ENCODE measurements at places on chromosomes 3 and 15.

DNA sequence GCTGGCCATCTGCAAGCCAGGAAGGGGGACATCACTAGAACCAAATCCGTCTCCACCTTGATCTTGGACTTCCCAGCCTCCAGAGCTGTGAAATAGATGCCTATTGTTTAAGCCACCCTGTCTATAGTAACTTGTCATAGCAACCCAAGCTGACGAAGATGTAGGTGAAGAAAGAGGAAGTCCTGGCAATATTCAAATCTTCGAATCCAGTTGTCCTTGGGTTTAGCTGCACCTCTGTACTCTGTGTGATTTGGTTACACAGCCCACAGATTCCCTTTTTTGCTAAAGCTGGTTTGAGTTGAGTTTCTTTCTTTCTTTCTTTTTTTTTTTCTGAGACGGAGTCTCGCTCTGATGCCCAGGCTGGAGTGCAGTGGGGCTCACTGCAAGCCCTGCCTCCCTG is 68.0 kb upstream of the XCR1 start:
- DNase-seq: no peak

DNA sequence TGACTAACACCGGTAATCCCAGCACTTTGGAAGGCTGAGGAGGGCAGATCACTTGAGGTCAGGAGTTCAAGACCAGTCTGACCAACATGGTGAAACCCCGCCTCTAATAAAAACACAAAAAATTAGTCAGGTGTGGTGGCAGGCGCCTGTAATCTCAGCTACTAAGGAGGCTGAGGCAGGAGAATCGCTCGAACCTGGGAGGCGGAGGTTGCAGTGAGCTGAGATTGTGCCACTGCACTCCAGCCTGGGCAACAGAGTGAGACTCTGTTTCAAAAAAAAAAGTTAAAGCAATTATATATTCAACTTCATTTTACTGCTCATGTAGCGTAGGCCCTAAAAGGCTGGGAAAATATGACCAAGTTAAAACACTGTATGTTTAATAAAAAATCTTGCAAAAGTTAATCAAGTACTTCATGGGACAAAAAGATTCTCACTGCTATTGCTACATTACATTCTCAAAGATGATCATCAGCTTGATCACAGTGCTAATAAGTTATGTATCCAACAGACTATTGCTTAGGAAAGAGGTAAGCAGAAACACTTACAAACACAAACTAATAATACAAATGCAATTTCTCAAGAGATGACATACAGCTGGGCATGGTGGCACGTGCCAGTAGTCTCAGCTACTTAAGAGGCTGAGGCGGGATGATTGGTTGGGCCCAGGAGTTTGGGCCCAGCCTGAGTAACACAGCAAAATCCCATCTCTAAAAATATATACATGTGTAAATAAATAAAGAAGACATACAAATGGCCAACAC is 2.7 kb downstream of the COPS2 start:
- DNase-seq: no peak

DNA sequence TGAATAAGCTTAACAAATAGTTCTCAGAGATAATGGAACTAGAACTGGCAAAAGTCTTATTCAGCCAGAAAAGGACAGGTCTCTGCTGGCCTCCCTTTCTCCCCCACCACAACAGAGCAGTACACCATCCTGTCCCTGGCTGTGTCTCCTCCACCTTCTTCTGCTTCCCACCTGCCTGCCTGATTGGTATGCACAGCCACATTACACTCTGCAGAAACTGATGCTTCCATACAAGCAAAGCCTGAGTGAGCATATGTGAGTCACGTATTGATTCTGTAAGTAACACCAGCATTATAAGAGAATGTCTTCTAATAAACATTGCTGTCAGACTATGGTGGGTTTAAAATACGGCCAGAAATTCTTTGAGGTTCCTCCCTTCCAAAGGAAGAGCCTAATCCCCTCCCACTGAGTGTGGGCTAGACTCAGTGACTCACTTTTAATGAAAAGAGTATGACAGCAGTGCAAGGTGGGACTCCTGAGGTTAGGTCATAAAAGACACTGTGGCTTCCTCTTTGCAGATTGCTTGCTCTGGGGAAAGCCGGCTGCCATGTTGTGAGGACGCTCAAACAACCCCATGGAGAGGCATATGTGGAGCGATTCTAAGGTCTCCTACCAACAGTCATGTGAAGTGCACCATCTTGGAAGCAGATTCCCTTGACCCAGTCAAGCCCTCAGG is 44.4 kb downstream of the ANXA2 start:
- no peak for DNase-seq

DNA sequence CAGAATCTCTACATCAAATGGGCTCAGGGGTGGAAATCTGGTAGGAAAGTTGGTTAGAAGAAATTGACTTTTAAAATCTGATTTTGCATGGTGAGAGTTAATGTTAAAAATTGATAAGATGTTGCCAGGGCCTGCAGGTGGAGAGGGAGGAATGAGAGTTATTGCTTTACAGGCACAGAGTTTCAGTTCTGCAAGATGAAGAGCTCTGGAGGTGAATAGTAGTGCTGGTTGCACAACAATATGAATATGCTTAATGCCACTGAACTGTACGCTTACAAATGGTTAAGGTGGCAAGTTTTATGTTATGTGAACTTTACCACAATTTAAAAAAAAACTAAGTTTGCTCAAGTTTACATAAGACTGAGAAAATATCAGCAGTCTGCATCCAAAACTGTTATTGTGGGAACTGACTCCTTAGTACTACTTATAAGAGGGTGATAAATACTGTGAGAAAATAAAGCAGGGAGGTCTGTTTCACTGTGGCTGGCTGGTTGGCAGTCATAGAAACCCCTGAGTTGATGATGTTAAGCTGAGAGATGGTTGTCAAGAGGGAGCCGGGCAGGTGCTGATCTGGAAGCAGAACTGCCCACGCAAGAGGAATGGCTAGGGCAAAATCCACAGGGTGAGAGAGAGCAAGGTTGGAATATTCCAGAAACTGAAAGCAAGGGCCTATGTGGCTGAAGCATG is 144.9 kb downstream of the EDEM1 start:
- no peak for DNase-seq

DNA sequence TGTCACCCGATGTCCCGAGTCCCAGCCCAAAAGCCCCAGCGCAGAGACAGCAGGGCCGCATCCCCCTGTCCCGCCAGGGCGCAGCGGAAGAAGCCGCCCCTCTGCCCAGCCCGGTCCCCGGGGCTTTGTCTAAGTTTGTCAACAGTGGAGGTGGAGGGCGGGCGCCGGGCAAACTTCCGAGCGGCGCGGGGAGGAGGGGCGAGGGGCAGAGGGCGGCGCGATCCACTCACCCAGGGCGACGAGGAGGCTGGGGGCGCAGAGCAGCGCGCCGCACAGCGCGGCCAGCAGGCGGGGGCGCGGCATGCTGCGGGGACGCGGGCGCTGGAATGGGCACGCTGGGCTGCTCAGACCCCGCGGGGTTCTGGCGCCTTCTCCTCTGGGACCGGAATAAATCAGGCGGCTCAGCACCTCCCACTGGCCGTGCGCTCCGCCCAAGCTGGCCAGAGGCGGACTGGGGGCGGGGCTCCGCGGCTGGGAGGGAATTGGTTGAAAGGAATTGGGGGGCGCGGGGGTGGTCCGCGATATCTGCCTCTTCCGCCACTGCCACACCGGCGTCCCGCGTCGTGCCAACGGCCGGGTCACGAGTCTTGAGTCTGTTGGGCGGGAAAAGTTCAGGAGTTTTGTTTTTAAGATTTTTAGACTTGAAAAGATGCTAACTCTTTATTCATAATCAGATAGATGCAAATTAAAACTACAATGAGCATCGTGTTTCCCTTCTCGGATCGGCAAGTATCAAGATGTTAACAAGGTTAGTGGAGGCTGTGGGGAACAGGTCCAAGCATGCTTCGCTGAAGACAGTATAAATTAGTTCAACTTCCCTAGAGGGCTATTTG is at the start of gene MFGE8:
TSS of gene MFGE8 (minus strand) at position 363 of the 833 bp plus-strand sequence. CDS start at position 303, 60 bp downstream.
- DNase-seq: peak; percentile 55

DNA sequence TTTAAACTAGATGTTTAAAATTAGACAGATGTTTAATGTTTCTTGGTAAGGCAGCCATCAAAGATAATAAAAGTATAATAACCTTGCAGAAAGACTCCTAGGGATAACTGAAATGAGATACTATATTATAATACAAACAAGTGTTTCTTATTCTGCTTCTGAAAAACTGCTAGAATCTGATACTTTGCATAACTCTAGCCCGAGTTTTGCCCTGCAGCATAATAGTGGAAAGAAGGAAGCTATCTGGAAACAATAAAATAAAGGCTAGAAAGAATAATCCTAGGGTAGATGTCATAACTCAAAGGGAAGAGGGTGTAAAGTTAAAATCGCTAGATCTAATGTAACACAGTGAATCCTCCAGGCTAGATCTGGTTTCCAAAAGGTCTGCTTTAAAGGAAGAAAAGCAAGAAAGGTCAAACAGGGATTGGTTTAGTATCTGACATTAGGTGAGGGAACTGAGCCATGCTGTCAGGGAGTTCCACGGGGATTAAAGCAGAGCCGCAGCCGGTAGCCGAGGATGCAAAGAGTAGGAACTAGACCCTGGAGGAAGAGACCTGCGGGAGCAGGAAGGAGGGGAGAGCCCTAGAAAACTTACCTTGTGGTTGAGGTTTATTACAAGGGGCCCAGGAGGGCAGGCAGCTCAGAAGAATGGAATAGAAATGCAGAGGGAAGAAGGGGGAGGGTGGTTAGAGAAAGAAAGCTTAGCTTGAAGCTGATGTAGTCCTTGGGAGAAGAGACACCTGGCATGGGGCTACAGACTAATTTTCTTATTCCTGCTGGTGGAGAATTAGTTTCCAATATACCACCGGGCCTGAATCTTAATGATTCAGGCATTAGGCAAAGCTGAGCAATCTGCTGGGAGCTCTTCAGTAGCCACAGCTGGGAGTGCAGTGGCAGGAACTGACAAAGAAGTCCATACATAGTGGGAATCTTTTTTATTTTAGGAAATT is 46.1 kb upstream of the TUSC7 start:
- DNase-seq: no peak

DNA sequence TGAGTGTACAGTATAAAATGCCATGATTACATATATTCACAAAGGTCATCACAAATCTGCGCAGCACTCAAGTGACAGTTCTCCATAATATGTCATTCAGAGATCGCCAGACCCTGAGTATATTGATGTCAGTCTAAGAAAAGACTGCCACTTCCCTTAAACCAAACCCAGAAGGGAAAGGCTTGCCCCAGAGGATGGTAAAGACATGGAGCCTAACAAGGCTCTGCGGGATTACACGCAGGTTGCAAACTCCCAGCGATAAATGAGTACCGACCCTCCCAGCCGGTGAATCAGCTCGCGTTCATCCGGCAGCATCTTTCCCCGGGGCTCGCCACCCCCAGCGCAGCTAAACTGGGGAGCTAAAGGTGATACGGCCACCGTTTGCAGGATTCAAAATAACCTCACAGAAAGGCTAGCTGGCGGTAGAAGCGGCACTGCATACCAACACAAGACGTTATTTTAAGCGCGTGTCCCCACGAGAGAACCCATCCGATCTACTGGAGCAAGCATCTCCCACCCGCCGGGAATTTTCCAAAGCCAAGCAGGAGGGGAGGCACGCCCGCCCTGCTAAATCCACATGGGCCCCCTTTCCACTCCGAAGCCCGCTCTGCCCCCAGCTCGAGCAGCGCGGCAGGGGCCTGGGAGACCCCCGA is 643 bp downstream of the MYO5A start:
- peak; percentile 49 for DNase-seq

DNA sequence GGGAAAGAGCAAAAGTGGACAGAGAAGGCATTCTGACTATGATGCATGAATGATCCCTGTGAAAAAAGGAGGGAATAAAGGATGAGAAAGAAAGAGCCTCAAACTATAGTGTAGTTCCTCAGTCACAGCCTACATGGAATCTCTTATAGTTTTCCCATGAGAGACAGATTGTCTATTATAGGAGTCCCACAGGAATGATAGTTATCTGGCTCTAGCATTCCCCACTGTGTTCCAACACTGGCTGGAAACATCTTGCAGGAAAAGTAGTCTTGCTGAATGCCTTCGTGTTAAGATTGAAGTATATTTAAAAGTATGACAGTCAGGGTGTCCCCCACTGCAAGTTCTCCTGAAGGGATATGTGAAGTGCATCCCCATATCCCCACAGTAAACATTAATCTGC is 641.5 kb upstream of the NECTIN3 start:
- no peak for DNase-seq

DNA sequence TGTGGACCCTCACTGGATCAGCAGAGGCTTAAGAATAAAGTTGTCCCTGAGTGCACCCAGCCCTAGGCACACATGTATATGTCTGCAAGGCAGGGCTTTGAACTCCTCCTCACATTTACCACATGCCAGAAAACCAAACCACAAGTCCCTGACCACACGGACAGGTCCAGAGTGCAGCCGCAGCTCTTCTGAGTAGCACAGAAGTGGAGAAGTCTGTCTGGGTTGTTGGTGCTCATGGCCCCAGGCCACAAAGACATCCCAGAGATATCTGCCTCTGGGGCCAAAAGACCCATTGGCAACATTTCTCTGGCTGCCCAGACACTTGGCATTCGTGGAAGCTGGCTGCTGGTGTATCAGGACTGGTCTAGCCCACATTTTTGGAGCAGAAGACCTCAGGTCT is 17.4 kb downstream of the SUSD5 start:
- DNase-seq: no peak

- no peak for DNase-seq
Observed at GRCh38 chr3:169145540-169146178, 517.9 kb downstream of the MECOM start.

GRCh38 chr3:192365571-192365970 is 361.8 kb downstream of the FGF12 start:
- DNase-seq: no peak

- no peak for DNase-seq
Observed at GRCh38 chr3:40631341-40631995, 106.7 kb downstream of the ZNF621 start.

- no peak for DNase-seq
Observed at GRCh38 chr3:59366218-59366617, 316.4 kb upstream of the CFAP20DC start.

- DNase-seq: no peak
Observed at GRCh38 chr3:156819842-156820691, 6.1 kb upstream of the LEKR1 start.

- DNase-seq: no peak
Observed at GRCh38 chr3:180062771-180063170, 26.0 kb upstream of the PEX5L start.

- no peak for DNase-seq
Observed at GRCh38 chr15:32733281-32733680, 15.5 kb downstream of the GREM1 start.

DNA sequence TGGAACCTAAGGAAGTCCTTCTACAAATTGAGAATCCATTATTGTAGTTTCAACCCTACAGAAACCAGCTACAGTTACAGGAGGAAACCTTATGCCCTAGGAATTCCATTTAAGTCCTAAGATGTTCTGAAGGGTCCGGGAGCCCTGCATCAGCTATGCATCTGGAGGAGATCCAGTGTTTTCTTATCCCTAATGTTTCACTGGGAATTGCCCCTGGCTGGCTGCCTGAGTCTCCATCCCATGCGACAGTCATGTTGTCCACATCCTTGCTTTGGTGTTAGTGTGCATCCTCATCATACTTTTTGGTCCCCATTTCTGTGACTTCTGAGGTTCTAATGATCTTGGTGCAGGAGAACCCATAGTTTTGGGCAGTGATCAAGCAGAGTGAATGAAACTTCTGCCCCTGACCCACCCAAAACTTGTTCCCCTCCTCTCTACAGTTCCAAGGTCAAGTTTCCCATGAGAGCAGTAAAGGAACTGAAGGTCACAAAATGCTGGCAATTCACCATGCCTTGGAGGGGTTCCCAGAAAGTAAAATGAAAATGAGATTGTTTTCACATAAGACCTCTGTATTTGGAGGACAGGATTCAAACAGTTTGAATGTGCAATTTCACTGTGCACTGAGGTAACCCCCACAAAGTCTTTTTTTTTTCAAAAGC is 121.9 kb upstream of the PHLDB2 start:
- no peak for DNase-seq

Measured in CD4-positive, alpha-beta T cell treated with Interleukin-4 for 4 hours (primary cell).